ENCODE measurements at places on chromosomes 12 and 14.
A peak's percentile ranks its signal among the peaks of the same experiment; 100 is the strongest.

- no peak for DNase-seq
Observed at GRCh38 chr12:115660211-115660805, 617.2 kb downstream of the MED13L start.

DNA sequence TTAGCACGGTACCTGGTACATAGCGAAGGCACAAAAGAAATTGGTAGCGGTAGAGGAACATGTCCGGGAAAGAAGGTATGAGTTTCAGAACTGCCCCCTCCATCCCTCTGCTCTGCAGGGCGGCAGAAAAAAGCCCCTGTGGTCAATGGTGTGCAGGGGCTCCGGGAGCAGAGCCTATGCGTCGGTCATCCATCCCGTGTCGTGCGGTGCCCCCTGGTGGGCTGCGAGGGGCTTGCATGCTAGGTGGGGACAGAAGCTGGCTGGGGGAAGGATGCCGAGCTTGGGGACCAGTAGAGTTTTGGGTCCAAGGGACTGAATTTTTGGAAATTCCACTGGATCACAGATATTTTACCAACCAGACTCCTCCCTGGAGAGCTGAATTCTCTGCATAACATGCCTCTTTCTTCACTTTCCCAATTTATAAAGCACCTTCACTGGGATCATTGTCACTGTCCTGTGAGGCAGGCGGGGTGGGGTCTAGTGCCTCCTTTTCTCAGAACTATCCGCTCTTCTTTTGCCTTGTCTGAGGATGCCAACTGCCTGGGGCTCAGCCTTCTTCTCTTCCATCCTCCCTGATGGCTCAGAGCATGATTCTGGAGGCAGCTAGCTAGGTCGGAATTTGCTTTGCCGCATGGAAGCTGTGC is 148.7 kb downstream of the SMOC1 start:
- peak; percentile 56 for DNase-seq

DNA sequence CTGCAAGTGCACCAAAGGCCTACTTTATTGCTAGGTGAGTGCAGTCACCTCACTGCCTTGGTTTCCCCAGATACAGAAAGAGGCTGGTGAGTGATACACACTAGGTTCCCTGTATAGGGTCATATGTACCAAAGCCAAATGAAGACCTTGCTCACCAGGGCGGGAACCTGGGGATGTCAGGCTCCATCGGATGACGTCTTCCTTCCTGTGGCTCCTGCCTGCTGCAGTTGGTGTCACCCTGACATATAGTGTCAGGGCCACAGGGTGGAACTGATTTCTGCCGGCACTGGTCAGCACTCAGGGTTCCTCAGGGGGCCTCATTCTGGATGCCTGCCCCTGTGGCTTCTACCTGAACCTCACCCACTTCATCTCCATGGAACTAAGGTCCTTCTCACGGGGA is 43.1 kb downstream of the PLEKHG3 start:
- DNase-seq = no peak

GRCh38 chr12:123634142-123634561 is 523 bp downstream of the GTF2H3 start:
- no peak for DNase-seq

DNA sequence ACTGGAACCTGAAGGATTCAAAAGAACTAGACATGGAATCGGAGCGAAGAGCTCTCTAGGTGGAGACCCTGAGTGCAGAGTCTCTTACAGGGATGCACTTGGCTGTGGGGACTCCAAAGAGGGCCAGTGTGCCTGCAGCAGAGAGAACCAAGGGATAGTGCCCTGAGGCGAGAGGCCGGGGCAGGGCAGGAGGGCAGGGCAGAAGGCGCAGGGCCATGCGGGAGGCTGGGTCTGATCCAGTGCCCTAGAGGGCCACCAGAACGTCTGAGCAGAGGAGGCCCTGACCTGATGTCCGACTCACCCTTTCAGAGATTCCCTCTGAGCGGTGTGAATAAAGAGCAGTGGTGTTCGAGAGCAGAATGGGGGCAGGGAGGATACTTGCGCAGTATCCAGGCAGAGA is 205.4 kb upstream of the FKBP4 start:
- no peak for DNase-seq

- DNase-seq = no peak
Observed at GRCh38 chr14:60639674-60640073, 9.6 kb downstream of the SIX1 start.
